Stimulated activated CD4-positive, alpha-beta T cell treated with anti-CD3 and anti-CD28 coated beads, Interleukin-4, amount 100 ng/mL, for 48 hours (primary cell): ENCODE measurements at places on chromosomes 11 and 22.

DNA sequence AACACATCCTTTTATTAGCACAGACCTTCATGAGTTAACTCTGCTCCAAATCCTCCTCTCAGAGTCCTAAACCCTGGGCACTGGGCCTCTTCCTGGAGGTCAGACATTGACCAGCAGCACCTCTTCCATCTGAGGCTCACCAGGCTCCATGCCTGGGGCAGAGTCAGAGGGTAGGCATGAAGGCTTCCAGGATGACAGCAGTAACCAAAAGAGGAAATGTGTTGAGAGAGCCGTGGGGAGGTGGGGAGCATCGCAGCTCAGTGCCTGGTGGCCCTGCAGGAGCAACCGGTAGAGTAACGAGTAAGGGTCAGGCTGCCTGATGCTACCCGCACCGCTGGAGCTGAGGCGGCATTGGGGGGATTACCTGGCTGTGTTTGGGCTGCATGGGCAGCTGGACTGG lies 9.4 kb upstream of the NAV2 start:
- no peak for DNase-seq

DNA sequence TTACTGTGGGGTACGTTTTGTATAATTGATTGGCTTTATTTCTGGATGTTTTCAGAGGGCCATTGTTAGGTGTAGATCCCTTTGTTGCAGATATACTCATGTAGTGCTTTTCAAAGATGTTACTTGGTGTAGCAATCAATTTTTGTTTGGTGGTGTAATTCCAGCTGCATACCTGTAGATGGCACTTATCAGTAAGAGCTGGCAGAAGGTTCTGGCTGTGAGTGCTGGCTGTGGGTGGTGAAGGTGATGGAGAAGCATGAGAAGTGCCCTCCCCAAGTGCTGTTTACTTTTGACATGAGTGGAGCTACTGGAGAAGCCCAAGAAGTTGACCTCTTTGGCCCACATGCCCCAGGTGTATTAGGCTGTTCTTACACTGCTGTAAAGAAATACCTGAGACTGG lies 1074.9 kb downstream of the FAM181B start:
- DNase-seq, result no peak

DNA sequence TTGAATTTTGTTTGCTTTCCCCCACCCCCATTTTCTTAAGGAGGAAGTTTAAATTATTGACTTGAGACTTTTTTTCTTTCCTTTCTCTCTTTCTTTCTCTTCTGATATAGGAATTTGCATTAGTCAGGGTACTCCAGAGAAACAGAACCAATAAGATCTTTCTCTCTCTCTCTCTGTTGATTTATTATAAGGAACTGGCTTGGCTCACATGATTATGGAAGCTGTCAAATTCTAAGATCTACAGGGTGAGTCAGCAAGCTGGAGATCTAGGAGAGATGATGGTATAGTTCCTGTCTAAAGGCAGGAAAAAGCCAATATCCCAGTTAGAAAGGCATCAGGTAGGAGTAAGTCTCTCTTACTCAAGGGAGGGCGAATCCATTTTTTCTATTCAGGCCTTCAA lies 64.0 kb downstream of the CCDC81 start:
- no peak for DNase-seq

DNA sequence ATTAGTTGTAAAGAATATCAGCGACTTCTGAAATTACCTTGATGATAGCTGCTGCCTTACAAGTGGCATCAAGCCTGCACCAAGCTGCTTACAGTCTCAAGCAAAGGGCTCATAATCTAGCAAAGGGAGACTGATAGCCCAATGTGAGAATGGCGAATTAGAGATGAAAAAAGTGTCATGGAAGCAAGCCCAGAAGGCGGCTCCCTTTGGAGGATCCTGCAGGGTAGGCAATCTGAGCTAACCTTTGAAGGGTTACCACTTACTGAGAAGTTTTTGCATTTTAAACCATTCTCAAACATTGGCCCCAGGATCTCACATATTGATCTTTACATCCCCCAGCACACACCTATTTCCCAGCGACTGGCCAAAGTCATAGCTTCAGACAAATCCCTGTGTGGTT lies 18.5 kb downstream of the GAB2 start:
- no peak for DNase-seq

- DNase-seq, result no peak
These were observed 54.4 kb downstream of the DGCR2 start for GRCh38 chr22:19067696-19068348.

DNA sequence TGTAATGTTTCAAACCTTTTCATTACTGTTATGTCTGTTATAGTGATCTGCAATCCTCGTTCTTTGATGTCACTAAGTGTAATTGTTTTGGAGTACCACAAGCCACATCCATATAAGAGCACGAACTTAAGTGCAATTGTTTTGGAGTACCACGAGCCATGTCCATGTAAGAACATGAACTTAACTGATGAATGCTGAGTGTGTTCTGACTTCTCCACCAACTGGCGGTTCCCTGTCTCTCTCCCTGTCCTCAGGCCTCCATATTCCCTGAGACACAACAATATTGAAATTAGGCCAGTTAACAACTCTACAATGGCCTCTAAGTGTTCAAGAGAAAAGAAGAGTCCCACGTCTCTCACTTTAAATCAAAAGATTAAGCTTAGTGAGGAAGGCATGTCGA lies 23.5 kb downstream of the TESMIN start:
- no peak for DNase-seq

GRCh38 chr11:93199616-93200015 lies 1.8 kb upstream of the SLC36A4 start:
- DNase-seq, result no peak

DNA sequence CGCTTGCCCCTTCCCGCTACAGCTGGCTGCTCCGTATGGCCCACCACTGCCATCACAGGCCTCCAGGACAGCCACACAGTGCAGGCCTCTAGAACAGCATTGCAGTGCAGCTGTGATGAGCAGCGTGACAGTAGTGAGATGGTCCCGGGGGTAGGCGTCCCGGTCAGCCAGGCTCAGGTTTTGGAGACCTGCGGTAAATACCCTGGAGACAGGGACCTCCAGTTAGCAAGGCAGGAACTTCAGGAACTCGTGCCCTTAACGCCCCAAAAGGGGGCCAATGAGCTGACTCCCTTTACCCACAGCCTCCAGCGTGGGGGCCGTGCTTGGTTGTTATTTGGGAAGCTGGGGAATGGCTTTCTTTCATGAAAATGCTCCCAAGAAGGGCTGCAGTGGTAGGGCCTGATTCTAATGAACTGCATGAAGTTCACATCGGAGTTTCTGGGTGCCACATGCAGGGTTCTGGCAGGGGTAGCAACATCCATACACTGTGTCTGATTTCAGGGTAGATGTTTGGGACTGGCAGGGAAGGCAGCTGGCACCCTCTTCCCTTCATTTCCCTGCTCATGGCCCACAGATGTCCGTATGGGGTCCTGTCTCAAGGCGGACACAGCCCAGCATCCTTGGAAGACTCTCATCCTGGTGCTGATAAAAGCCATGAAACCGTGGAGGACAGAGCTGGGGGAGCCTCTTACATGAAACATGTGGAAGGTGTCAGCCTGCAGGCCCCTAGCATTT lies 440.5 kb downstream of the TBC1D22A start:
- no peak for DNase-seq

DNA sequence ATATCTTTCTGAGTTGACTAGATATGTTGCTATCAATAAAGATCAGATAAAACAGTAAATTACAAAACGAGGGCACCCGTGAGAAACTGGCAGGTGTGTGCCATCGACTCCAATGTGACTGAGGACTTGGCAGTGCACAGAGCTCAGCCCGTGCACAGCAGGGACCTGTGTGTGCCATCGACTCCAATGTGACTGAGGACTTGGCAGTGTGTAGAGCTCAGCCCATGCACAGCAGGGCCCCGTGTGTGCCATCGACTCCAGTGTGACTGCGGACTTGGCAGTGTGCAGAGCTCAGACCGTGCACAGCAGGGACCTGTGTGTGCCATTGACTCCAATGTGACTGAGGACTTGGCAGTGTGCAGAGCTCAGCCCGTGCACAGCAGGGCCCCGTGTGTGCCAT lies 347.2 kb upstream of the B3GAT1 start:
- no peak for DNase-seq

DNA sequence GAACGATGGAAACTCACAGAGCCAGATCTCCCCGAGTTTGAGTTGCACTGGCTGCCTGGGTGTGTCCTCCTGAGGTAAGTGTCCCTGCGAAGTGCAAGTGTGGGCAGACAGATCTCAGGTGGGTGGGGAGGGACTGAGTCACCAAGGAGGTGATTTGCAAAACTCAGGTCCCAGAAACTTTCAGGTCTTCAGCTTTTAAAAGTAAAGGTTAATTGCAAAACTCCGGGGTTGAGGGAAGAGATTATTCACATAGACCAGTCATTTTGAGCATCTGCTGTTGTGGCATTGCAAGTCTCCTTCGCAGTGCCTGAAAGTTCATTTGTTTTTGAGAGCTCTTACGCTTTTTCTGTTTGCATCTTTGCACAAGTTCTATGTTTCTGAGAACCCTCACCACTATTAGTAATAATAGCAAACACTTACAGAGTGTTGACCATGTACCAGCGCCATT lies 7.1 kb downstream of the CD44 start:
- DNase-seq, result peak; percentile 56

- DNase-seq, result no peak
These were observed 80.7 kb downstream of the MICAL3 start for GRCh38 chr22:17943533-17944249.

GRCh38 chr11:115699733-115700132 lies 195.5 kb upstream of the CADM1 start:
- no peak for DNase-seq

DNA sequence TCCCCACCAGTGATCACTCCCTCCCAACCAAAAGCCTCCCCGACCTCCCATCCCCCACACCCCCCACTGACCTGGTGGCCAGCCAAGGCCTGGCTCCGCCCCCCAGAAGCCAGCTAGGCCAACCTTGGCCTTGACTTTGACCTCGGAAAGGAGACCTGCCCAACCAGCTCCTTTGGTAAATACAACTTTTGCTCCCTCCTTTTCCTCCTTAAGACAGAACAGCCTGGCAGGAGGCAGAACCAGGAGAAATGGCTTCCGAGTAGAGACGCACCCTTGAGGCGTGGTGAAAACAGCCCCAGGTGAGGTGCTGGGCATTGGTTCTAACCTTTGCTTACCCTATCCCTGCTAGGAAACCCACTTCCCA lies 27.0 kb downstream of the PLEKHA7 start:
- no peak for DNase-seq

DNA sequence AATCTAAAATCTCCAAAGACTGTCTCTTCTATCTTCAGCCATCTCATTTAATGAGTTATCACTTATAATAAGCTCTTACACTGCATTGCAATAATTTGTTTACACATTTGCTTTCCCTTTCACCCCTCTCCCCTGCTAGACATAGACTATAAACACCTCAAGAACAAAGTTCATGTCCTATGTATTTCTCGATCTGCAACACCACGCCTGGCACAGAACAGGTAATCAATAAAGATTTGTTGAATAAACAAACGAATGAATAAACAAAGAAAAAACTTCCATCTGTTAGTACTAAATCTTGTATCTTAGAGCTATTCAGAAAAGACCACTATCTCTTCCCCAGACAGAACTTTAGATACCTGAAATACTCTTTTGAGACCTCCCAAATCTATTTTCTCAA lies 77.6 kb downstream of the PAK1 start:
- DNase-seq, result no peak
